Nephron progenitor cell (in vitro differentiated cells): ENCODE measurements at places on chromosomes 6 and 20.
A peak's percentile ranks its signal among the peaks of the same experiment; 100 is the strongest.

DNA sequence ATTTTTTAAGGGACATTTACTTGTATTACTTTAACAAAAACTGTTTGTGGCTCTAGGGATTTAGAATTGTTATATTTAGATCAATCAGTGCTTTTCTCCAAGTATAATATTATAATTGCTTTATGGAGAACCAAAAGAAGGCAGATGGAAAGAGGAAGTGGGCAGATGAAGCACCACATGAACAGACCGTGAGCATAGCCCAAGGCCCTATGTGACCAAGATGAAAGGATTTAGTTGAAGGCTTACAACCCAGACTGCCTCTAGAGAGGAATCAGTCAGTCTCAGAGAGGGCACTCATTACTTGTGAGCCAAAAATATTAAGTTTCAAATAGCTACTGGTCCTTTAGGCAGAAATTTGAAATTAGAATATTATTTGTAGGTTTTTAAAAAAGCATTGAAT is 102.3 kb upstream of the IMPG1 start:
- no peak for DNase-seq

DNA sequence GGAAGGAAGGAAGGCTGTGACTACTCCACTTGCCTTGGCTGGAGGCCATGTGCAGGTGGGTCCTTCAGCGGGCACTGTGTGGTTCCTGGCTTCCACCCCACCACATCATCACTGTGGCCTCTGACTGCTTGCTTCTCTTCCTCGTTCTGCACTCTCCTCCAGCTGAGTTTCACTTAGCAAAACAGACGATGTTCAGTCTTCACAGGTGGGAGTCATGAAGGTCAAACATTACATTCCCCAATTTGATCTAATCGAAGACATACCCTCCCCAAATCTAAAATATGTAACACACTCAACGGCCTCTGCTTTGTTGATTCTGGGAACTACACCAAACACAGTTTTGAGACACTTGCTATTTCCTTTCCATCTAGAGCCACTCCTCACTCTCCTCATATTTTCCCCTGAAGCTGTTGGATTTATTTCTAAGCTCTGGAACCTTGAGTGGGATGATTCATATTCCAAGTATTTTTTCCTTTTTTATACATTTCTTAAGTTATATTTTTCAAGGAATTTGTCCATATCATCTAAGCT is 132.5 kb upstream of the FOXA2 start:
- DNase-seq: no peak

DNA sequence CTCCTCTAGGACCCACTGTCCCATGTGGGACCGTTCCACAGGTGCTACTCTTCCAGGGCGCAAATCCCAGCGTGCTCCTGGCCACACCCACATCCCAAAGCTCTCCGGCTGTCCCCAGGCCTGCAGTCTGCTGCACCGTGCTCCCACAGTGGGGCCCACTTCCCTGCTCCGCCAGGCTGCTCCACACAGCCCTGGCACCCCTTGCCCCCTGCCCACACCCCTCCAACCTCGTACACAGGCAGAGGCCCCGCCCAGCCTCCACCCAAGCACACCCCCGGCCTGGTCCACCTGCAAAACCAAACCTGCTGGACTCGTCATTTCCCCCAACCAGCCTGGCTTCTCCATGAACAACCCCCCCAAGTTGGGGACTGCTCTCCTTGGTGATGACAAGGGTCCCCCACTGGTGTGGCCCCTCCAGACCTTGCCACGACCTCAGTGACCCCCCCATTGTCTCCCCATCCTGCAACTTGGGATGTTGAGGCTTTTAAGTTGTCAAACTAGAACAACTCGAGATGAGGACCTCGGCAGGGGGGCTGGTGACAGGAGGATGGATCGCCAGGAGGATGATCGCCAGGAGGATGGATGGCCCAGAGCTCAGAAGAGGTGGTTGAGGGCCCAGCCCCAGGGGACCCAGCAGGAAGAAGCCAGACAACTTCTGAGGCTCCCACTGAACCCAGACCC is 27.1 kb downstream of the YTHDF1 start:
- no peak for DNase-seq

GRCh38 chr6:101926149-101926925 is 532.8 kb downstream of the GRIK2 start:
- DNase-seq: no peak

DNA sequence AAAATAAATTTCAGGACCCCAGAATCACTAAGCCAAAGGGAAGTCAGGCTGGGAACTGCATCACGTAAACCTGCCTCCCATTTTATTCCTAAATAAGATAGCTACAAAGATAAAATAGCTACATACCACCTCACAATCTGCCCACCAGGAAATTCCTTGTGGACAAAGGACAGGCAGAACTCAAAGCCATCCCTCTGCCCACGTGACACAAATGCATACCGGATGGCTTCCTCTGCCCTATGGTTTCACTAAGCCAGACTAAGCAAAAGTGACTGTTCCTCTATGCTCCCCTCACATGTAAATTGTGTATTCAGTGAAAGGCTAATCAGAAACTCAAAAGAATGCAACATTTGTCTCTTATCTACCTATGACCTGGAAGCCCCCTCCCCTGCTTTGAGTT is 15.0 kb downstream of the MBOAT1 start:
- DNase-seq: no peak

DNA sequence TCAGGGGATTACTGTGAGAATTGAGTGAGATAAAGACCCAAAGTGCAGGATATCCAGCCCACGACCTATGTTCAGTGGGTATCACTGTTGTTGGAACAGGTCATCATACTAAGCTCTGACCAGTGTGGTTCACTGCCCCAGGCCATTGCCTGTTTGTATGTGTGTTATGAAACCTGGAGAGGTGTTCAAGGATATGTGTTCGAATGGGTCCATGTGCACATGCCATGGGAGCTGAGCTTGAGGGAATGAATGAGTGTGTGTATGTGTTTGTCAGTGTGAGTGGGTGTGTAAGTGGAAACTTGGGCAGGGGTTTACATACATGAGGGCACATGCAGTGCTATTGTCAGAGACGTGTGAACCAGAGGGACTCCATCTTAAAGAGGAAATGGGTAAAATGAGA is 17.7 kb upstream of the AHCY start:
- DNase-seq: no peak

DNA sequence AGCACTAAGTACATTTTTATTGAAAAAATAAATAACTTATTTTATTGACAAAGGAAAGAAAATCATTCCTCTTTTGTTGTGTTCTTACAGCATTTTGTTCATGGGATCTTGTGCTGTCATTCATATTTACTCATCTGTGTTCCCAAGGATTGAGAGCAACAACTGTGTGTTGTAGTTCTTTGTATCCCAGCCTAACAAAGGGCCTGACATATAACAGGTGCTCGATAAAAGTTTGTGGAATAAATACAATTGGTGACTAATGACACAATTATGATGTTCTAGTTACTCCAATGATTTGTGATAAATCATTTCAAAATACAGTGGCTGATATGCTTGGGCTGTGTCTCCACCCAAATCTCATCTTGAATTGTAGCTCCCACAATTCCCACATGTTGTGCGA is 7.9 kb upstream of the OGFRL1 start:
- DNase-seq: no peak

DNA sequence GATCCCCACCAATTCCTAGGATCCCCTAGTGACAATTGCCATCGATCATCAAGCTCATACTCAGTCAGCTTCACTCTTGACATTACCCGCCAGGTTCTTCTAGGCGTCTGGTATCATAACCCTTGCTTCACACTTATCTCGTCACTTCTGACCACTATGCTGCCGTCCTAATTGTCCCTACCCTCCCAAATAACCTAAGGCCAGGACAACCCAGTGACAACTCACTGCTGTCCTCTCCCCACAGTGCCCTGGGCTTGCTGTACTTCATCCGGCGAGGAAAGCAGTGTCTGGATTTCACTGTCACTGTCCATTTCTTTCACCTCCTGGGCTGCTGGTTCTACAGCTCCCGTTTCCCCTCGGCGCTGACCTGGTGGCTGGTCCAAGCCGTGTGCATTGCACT is 3.7 kb downstream of the SYS1 start:
- no peak for DNase-seq

GRCh38 chr6:137894779-137895385 is 27.8 kb downstream of the TNFAIP3 start:
- no peak for DNase-seq

GRCh38 chr6:5028921-5029320 is 25.1 kb upstream of the RPP40 start:
- DNase-seq: no peak

GRCh38 chr20:63544241-63544957 is 3.1 kb downstream of the SRMS start:
- no peak for DNase-seq

- DNase-seq: no peak
Observed at GRCh38 chr20:38905375-38905774, 20.8 kb upstream of the FAM83D start.

- DNase-seq: no peak
Observed at GRCh38 chr6:14474816-14475215, 357.2 kb downstream of the CD83 start.

- no peak for DNase-seq
Observed at GRCh38 chr6:24752503-24752902, 22.2 kb upstream of the GMNN start.

- no peak for DNase-seq
Observed at GRCh38 chr20:2838847-2839671, 1.4 kb downstream of the PCED1A start.

GRCh38 chr6:51542475-51542874 is 544.9 kb downstream of the PKHD1 start:
- no peak for DNase-seq

DNA sequence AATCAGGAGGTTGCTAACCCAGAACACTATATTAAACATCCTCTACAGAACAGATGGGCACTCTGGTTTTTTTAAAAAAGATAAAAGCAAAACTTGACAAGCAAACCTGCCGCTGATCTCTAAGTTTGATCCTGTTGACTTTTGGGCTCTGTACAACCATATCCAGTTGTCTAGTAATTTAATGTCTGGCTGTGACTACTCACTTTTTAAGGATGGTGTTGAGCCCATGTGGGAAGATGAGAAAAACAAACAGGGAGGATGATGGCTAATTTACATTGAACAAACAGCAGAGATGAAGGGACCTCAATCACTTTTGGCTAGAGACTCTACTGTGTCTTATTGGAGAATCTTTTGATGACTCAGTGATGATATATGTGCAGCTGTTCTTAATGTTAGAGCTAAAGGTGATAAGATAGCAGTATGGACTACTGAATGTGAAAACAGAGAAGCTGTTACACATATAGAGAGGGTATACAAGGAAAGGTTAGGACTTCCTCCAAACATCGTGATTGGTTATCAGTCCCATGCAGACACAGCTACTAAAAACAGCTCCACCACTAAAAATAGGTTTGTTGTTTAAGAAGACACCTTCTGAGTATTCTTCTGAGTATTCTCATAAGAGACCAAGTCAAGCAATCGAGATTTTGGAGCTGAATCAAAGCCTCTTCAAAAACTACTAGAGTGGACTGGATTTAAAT is 201.2 kb upstream of the SHLD1 start:
- DNase-seq: no peak

GRCh38 chr6:157649311-157650260 is 173.5 kb upstream of the SNX9 start:
- no peak for DNase-seq

- DNase-seq: no peak
Observed at GRCh38 chr6:134701301-134701700, 248.6 kb downstream of the ALDH8A1 start.

DNA sequence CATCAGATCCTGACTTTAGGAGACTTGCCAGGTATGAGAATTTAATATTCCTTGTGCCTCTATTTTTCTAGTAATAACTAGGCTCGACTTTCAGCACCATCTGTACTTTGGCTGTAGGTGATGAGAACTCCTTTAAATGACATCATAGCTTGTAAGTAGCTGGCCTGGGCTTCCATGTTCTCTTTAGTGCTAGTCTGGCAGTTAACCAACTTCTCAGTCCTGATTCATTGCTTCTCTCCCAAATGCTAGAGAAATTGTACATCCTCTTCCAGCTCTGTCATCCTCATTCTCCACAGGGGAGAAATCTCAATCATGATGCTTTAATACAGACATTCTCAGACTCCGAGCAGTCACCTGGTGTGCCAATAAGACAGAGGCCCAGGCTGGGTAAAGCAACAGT is 143.5 kb upstream of the MOCS1 start:
- no peak for DNase-seq

- peak; percentile 54 for DNase-seq
Observed at GRCh38 chr6:141562851-141563763, 569.6 kb upstream of the GJE1 start.

DNA sequence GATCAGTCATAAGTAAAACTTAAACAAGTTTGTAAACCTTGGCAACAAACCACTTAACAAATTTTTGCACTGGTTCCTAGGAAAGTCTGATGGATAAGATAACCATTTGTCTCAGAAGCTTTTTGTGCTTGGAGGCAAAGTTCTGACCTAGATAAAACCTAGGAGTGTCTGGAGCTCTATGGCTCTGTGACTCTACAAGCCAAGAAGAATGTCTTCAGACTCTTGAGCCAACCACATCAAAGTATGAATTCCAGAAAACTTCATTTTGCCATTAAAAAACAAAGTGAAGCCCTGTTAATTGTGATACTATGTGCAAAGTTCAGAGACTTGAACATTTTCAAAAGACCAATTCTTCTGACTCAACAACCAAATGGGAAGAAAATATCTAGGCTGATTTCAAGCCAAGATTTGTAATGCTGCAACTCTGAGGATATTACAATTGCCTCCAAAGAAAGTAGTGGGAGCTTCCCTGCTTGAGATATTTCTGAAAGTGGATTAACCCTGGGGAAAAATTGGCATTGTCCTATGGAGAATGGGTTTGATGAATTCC is 158.1 kb upstream of the FOXQ1 start:
- no peak for DNase-seq

DNA sequence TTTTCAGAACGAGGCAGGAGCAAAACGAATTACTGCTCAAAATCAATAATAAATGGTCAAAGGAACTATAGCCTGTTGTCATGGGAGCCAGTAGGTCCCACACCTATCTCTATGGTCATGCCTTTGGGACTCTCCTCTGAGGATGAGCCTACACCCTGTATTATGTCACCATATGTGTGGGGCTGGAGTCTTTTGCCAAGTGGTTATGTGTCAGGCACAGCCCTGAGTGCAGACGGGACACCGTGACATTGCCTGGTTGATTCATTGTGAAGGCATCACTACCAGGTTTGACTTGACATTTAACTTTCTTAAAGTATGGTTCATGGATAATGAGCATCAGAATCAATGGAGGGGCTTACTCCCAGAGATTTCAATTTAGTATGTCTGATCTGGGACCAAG is 23.6 kb downstream of the BMP6 start:
- no peak for DNase-seq

- DNase-seq: no peak
Observed at GRCh38 chr6:135798751-135799515, 52.6 kb upstream of the PDE7B start.

- DNase-seq: no peak
Observed at GRCh38 chr6:147586044-147586443, 77.6 kb downstream of the SAMD5 start.

DNA sequence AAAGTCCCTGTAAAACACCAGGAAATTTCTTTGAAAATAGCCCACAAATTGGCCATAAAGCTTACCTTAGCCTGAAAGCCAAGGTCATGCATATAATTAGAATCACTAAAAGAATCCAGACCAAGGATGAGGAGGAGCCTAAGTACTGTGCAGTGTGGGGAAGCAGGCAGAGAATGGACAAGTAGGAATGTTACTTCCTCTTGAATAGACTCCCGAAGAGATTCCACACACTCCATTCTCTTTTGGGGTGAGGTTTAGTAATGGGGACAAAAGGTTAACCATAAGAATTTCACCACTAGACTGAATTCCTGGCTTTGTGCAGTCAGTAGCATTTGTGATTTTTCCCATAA is 27.5 kb upstream of the MARCKS start:
- DNase-seq: no peak
